Cardiac atrium fibroblast (primary cell): ENCODE measurements at places on chromosomes 1 and 21. TPM values are rescaled to one million over a fixed set of nuclear protein-coding genes. Genes with fewer than 3 reads are reported as not detected.

The NOS1AP gene
- not detected in 2 replicates for total RNA-seq

The CLEC20A gene
- not detected in 2 replicates for total RNA-seq

The LAPTM5 gene
- total RNA-seq, result 0.72 and 3.6 TPM in 2 replicates

The FMOD gene
- total RNA-seq, result 16.1 and 39.9 TPM in 2 replicates

The C1orf94 gene
- not detected in 2 replicates for total RNA-seq

The CRYAA gene
- total RNA-seq, result not detected in 2 replicates

The OLFML2B gene
- total RNA-seq, result 2.1 and 4.9 TPM in 2 replicates

The TEX38 gene
- total RNA-seq, result not detected in 2 replicates

The OLIG1 gene
- total RNA-seq, result not detected in 2 replicates

The S100A14 gene
- total RNA-seq, result not detected in 2 replicates

The APCS gene
- total RNA-seq, result not detected in 2 replicates

The SH2D1B gene
- total RNA-seq, result not detected in 2 replicates

The OXCT2 gene
- total RNA-seq, result 2.2 and 2.4 TPM in 2 replicates

The BRDT gene
- total RNA-seq, result not detected in 2 replicates

The MYOG gene
- total RNA-seq, result not detected in 2 replicates

The UBR4 gene
- 40.8 and 74.0 TPM in 2 replicates for total RNA-seq

The LRRN2 gene
- total RNA-seq, result under 0.01 TPM in 1 of 2 replicates, not detected in the other

The KCNJ9 gene
- total RNA-seq, result not detected in 2 replicates

The SPATA21 gene
- not detected in 2 replicates for total RNA-seq

The CTH gene
- 9.6 and 10.4 TPM in 2 replicates for total RNA-seq
